ENCODE measurements at places on chromosomes 16 and 17.

GRCh38 chr16:7867831-7868230 lies 535.2 kb downstream of the RBFOX1 start:
- no peak overlapping the region for H3K27ac ChIP-seq
- no peaks in the 10 kb centered on the region for H3K36me3 ChIP-seq

GRCh38 chr17:78223061-78223460 lies 8.4 kb upstream of the TMEM235 start:
- DNase-seq: no peak
- no peaks in the 10 kb centered on the region for H3K4me1 ChIP-seq
- H3K27me3 ChIP-seq: no peaks in the 10 kb centered on the region
- no peaks in the 10 kb centered on the region for H3K36me3 ChIP-seq

DNA sequence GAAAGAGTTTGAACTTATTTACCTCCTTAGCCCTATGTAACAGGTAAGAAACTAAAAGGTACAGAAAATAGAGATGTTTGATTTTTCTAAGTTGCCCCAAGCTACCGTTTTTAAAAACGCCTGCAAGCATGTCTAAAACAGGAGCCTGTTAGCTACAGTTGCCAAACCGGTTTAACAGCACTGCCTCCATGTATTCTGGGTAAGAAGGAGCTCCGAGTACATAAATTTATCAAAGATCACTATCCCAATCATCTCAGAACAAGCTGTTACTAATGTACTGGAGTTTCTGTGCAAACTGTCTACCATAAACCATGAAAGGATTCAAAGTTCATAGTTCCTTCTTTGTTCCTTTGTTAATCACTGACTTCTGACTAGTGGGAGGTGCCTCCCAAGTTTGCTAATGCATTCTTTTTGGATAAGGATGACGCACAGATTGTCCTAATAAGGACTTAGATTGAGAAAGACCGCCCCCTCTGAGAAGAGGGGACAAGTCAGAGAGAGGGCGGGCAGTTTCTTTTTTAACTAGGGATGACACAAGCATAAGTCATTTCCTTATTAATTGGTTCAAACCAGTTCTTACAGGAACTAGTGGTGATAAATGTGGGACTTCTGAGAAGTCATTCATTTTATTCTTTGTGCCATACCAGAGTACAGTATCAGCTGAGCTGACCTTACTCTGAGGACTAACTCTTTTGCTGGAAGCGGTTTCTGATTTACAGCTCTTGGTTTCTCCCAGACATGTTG lies 55.3 kb downstream of the TUBD1 start:
- no peaks in the 10 kb centered on the region for H3K36me3 ChIP-seq
- H3K27ac ChIP-seq: peak overlapping the region; percentile 97
- H3K4me3 ChIP-seq: peak overlapping the region; percentile 100
- peaks cover 2% of the 10 kb centered on the region for H3K4me1 ChIP-seq
- H3K27me3 ChIP-seq: no peaks in the 10 kb centered on the region
- no peak for DNase-seq

- no peak overlapping the region for H3K27ac ChIP-seq
- H3K4me3 ChIP-seq: no peak overlapping the region
- peaks cover 5% of the 10 kb centered on the region for H3K4me1 ChIP-seq
- no peaks in the 10 kb centered on the region for H3K36me3 ChIP-seq
- H3K27me3 ChIP-seq: no peaks in the 10 kb centered on the region
Measured at GRCh38 chr16:50599494-50599893, 51.3 kb downstream of the NKD1 start.

All from aorta (tissue), 5 donors.